ENCODE measurements at places on chromosomes 6 and 20. TPM values are rescaled to one million over a fixed set of nuclear protein-coding genes. Genes with fewer than 3 reads are reported as not detected.

Gene UNC5CL
- not detected for polyA plus RNA-seq

Gene ANKRD66
- polyA plus RNA-seq = not detected

Gene IMPG1
- polyA plus RNA-seq = not detected

DNA sequence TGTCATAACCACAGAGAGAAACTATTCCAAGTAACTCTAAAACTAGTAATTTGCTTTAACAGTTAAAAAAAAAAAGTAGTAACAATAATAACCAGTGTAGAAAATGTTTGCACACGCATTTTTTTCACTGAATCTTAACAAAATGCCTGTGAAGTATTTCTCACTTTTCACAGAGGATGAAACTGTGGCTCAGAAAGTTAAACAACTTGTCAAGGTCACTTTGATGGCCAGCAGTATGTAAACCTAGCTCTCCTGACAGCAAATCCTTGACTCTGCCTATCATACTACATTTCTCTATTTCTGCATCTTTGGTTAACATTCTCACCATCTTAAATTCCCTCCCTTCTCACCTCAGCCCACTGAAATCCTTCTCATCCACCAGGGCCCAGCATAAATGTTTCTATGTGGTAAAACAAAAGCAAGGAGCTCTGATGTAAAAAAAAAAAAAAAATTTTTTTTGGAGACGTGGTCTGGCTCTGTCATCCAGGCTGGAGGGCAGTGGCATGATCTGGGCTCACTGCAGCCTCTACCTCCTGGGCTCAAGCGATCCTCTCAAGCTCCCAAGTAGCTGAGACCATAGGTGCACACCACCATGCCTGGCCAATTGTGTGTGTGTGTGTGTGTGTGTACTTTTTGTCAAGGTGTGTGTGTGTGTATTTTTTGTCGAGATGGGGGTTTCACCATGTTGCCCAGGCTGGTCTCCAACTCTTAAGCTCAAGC, 26.1 kb upstream of the ZC3H12D start:
- no peaks in the 10 kb centered on the region for H3K4me1 ChIP-seq
- no peaks in the 10 kb centered on the region for H3K27me3 ChIP-seq
- no peak overlapping the region for H3K4me3 ChIP-seq
- 0 out of 2 replicates have a peak, but pooled peaks cover 11% of the 10 kb centered on the region for H3K36me3 ChIP-seq
- H3K27ac ChIP-seq = no peak overlapping the region

GRCh38 chr20:5680192-5680591, 70.0 kb upstream of the SHLD1 start:
- peak; percentile 11 for DNase-seq
- no peak overlapping the region for H3K27ac ChIP-seq
- no peak overlapping the region for H3K4me3 ChIP-seq
- H3K27me3 ChIP-seq = no peaks in the 10 kb centered on the region
- no peaks in the 10 kb centered on the region for H3K36me3 ChIP-seq

DNA sequence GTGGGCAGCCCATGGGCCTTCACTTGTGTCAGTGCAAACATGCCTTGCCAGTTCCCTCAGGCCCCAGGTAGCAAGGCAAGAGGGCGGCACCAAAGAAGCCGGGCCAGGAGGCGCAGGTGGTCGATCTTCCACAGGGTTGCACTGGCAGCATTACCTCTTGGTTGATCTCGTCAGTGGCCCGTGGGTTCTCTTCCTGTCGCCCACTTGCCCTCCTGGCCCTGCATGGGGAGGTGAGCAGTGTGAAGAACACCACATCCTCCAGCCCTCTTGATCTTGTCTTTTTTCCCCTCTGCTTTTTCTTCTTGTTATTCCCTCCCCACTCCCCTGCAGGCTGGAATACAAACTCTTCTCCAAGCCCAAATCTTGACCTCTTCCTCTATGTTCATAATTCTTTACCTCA, 3.0 kb upstream of the CST11 start:
- peaks cover 8% of the 10 kb centered on the region for H3K27me3 ChIP-seq
- no peaks in the 10 kb centered on the region for H3K4me1 ChIP-seq
- no peak for DNase-seq

GRCh38 chr6:40556881-40557280, 30.3 kb downstream of the LRFN2 start:
- no peaks in the 10 kb centered on the region for H3K4me1 ChIP-seq
- no peak overlapping the region for H3K27ac ChIP-seq
- DNase-seq = no peak

All from IMR-90 (cell line).